ENCODE measurements at places on chromosomes 7 and 10. TPM values are rescaled to one million over a fixed set of nuclear protein-coding genes. Genes with fewer than 3 reads are reported as not detected.

DNA sequence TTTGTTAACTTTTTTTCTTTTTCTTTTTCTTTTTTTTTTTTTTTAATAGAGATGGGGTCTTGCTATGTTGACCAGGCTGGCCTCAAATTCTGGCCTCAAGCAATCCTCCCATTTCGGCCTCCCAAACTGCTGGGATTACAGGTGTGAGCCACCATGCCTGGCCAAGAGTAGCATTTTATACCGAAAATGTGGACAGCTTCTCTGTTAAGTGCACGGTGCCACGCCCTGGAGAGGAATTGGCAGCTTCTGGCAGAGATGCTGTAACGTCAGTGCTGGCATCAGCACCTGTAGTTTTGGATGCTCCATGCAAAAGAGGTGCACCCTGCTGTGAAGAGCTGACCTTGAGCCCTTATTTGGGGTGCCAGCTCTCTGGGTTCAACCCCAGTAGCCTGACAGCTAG, 18.2 kb downstream of the IL15RA start:
- no peak for DNase-seq

- no peak for DNase-seq
Observed at GRCh38 chr7:27518561-27519350, 143.9 kb downstream of the HIBADH start.

GRCh38 chr10:96833220-96834001, 1.3 kb downstream of the LCOR start:
- no peak for DNase-seq

- no peak for DNase-seq
Observed at GRCh38 chr10:112279433-112279832, 3.8 kb upstream of the TECTB start.

DNA sequence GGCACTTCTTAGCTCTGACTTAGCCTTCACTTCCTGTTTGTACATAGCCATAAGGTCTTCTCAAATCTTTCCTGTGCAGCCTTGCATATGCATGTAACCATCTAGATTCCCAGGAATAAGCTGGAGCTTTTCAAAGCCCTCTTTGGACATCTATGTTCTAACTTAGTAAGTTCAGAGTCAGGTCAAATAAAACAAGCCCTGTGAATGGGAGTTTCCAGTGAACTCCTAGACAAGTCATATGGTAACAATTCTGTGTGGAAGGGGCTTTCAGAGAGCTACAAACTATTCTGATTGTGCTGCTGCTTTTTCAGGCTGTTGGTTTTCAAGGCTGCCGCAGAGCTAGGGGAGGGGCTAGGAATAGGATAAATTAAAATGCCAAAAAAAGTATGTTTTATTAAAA, 208.4 kb upstream of the AKR1E2 start:
- no peak for DNase-seq

Gene DDC
- total RNA-seq, result 240 TPM

Gene ECD
- 36.1 TPM for total RNA-seq

DNA sequence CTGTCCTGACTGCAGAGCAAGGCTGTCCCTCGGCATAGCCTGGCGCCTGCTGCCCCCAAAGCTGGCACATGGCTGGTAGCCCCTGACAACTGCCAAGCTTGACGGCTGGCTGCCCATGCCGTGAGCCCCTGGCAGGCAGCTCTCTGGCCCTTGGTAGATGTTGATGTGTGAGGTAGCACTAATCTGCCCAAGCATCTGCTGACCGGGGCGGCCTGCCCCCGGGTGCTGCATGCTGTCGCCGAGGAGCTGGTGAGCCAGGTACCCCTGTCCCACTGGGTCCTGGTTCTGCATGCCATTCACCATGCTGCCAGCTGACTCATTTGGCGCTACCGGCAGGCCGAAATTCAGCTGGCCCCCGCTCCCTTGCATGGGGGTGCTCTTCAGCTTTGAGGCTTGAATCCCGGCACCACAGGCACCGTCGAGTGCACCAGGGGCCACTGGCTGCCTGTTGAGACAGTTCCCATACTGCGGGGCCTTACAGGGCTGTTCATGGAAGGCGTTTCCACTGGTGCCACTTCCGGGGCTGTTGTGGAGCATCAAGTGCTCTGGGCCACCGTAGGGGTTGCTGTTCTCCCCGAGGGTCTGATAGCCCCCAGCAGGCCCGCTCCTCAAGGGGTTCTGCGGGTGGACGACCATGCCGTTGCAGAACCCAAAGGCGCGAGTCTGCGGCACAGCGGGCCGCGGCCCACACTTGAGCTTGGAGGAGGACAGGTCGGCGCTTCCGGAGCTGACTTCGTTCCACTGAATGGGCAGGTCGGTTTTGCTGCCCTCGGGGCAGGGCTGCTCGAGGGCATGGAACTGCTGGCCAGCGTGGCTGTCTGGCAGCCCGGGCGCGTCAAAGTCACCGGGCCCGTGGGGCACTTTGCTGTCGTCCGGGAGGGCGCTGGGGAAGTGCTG, 262.2 kb upstream of the INHBA start:
- no peak for DNase-seq

Gene CALHM1
- not detected for total RNA-seq

Gene TMEM176A
- total RNA-seq, result 250 TPM

DNA sequence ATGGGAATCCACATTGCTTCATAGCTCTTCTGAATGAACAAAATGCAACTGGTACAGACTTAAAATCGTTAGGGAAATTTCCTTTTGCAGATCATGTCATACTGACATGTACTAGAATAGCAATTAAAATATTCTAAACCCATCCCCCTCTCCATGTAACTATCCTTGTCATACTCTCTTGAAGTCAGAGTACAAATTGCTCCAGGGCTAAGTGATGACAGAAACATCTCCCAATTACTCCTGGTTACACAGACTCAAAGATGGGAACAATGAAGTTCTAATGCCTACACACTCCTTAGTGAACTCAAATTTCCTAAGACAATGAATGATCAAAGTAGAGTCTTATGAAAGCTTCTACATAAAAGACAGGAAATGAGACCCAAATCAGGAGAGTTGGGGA, 87.2 kb downstream of the PDE1C start:
- no peak for DNase-seq

DNA sequence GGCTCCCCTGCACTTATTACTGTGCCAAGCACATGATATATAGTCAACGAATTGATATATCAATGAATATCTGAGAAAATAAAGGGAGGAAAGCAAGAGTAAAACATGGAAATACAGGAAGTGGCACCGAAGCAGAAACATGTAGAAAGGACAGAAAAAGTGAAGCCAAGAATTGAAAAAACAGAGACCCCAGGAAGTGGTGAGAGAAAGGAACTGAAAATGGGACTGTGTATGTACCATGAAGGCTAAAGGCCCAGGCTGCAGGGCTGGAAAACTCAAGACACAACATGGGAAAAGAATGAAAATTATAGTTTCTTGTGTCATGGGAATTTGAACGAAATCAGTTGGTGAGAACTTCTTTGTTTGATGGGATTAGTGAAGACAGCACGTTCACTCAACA, 60.6 kb downstream of the MAP3K8 start:
- DNase-seq, result no peak
